GDM1 (cell line): ENCODE measurements at places on chromosomes 5 and 9.

- no peak for DNase-seq
Measured at GRCh38 chr9:97873425-97873824, 20.4 kb downstream of the FOXE1 start.

DNA sequence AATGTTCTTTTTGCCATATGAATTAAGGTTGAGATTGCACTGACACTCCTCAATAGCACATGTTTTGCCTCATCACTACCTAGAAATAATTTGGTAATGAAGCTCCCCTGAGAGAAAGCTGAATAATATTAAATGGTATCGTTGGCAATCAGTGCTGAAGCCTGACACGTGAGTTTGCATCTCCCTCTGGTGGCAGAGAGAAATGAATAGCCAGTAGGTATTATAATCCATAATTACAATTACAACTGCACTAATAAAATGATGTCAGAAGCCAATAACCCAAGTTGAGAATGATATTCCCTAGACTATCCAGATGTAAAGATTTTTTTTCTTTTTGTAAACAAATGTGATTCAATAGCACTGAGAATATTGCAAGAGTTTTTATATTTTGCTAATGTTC is 700.3 kb downstream of the PTPRD start:
- peak; percentile 29 for DNase-seq

GRCh38 chr9:17739736-17740135 is 160.9 kb downstream of the SH3GL2 start:
- DNase-seq = no peak

- no peak for DNase-seq
Measured at GRCh38 chr9:89277454-89277853, 33.5 kb upstream of the CKS2 start.

DNA sequence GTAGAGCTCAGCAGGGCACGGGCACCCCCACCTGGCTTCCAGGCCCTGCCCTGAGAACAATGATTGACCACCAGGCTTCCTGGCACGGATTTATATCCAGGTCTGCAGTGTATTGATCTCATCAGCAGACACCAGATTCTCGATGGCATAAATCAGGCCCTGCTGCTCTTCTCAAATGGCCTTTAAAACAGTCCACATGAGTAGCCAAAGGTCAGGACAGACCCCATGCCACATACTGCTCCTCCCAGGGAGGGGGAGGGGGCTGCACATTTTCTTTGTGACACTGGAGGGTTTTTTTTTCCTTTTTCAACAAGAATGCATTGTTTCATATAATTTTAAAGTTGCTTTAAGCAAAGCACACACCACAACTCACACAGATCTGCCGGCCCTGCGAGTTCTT is 85.4 kb downstream of the SEMA4D start:
- DNase-seq = no peak

- no peak for DNase-seq
Measured at GRCh38 chr9:5630081-5630507, 1.2 kb downstream of the RIC1 start.

- no peak for DNase-seq
Measured at GRCh38 chr5:103188436-103188835, 68.3 kb downstream of the PPIP5K2 start.

DNA sequence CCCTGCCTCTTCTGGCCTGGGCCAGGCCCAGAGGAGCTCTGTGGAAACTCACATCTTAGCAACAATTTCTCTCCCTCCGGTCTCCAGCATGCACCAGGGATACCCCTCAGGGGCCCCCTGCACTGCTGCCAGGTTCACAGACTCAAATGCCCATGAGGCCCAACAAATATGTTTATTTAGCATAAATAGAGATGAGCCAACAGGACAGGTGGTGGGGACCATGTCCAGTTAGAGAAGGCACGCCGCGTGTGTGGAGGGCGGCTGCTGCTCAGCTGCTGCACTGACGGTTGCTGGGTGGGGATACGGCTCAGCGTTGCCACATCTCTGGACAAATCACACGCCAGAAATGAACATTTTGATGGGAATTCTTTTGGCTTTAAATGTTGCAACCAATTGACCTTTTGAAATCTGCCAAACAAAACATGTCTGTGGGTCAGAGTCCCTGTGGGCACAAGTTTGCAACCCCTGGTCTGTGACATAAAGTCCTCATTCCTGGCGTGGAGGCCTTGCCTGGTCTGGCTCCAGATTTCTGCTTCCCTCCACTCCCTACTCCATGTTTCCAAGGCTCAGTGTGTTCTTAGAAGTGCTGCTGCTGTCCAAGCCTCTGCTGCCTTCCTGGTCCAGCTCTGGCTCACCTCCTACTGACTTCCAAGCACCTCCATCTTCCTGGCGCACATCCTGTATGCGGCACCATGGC is 88.9 kb downstream of the AMBP start:
- no peak for DNase-seq

GRCh38 chr9:133534346-133535291 is at the start of gene ADAMTSL2:
Gene ADAMTSL2 (plus strand): TSS chr9:133534704. CDS start chr9:133536713, 2,009 bp downstream.
- DNase-seq = no peak

GRCh38 chr5:83376461-83376860 is 95.1 kb upstream of the VCAN start:
- no peak for DNase-seq

DNA sequence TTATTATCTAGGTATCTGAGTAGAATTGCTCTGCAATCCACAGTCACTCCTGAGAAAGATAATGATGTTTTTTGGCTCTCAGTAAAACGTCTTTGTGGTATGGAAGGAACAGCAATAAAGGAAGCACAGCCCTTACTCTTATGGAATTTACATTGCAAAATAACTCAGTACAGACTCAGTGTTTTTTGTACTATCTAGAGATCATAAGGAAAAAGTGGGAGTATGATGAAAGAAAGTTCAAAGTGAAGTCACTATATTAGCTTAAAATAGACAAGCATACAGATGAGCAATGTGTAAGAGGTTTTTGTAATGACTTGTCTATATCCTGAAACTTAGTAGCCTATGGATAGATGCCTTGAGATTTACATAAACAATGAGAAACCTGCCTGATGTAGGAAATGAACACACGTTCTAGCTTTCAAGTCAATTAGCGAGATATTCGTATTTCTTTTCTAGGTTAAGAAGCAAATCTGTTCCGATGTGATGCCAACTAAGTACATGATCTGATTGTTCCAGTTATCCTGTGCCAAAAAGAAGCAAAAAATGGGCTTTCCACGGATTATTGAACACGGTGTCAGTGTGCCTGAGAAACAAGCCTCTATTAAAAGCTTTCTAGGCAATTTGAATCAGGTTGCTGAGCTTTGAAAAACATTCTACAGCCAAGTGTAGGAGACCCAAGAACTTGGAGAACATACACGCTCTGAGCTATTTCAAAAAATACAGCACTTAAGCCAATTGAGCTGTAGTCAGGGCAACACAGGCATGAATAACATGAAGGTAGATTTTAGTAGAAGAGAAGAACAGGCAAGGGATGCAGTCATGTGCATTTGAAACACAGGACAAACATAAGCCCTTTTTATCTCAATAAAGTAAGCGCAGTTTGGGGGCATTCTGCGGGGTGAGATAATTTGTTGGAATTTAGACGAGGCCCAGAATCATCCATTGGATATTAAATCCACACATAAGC is 86.3 kb upstream of the TAF11L2 start:
- no peak for DNase-seq

DNA sequence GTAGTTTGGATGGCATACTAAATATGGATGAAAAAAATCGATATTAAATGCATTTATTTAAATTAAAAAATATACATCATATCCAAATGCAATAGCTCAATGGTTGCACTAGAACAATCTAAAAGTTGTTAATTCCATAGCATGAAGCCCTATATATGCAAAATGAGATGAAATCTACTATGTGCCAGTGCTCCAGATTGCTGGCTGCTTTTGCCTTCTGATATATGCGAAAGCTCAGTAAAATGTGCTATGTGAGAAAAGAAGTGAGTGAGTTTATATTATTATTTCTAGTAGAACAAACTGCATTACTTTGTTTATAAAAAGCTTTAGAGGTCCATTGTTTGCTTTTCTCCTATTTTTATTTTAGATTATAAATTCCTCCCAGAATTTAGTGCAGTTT is 186.7 kb downstream of the MAT2B start:
- DNase-seq = no peak

DNA sequence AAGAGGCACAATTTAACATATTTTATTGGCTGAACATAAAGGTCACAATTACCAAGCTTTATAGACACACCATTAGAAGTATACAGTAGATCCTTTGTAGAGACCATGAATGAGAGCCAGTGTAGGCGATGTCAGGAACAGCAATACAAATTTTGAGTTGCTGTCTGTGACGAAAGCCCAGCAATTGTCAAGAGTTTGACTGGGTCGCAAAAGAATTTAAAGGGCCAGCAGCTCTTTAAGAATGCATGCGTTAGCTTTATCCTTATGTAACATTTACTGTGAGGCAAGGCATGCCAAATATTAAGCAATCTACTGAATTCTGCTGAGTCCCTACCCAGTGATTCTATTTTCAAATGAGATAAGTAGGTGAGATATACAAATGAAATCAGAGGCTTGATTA is 236.9 kb downstream of the ARRDC3 start:
- no peak for DNase-seq

DNA sequence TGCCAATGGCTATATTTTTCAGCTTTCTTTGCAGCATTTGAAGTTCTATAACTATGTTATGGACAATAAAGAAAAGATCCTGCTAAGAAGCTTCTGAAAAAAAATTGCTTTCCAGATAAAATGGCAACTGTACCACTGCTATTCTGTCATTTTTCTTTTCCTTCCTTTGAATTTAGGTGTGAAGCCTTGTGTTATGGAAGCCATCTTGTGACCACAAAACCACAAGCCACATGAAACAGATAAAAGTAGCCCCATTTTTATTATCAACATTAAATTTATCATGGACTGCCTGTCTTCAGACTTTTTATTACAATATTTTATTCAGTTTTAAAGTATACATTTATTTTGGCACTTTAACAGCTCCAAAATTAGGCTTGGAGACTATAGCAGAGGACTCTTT is 289.9 kb upstream of the ACTBL2 start:
- DNase-seq = no peak

DNA sequence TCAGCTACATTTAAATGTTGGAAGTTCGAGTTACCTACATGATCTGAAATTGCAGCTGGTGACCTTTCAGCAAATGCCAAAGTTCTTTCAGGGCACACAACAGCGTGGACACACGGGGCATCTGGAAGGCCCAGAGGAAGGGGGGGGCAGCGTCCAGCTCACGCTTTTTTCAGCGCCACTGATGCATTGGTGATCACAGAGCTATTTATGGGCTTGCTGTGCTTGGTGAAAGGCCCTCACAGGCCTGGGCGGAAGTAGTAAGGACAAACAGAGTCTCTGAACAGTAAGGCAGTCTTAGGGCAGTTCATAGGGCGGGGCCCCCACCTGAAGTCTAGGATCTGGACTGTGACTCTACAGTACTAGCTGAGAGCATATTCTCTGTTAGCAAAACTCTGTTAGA is 6.6 kb upstream of the FBP2 start:
- no peak for DNase-seq

DNA sequence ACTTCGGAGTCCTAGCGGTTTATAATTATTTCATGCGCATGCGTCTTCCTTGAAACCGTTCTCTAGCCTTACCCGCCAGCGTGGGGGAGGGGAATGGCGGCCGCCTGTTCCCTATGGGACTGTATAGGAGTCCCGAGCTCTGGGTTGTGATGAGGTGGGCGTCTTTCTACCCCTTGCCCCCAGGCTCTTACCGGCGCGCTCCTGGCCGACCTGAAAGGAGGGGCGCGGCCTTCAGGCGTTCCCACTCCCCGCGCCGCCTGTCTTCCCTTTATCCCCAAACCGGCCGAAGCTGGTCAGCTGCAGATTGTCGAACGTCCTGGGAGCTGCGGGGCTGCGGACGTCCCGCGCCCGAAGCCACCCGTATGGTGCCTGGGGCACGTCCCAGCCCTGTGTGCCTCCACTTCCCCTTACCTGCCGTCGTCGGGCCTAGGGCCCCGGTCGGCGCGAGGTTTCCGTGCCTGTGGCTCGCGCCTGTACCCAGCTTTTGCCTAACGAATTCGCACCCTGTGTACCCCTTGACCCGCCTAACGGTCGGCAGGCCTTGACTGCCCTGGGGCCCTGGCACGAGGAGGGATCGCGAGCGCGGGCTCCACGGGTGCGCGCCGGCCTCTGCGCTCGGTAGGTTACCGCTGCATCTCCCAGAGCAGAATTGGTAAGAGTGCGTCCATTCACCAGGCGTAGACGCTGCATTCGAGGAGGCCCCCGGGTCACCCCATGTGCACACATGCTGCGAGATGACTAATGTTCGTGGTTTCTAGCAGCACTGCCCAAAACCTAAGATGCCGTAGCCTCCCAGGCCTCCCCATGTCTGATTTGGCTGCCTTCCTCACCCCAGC is 653 bp upstream of the HNRNPH1 start:
- no peak for DNase-seq

- DNase-seq = no peak
Measured at GRCh38 chr5:181156758-181157157, 9.4 kb downstream of the OR2V2 start.

DNA sequence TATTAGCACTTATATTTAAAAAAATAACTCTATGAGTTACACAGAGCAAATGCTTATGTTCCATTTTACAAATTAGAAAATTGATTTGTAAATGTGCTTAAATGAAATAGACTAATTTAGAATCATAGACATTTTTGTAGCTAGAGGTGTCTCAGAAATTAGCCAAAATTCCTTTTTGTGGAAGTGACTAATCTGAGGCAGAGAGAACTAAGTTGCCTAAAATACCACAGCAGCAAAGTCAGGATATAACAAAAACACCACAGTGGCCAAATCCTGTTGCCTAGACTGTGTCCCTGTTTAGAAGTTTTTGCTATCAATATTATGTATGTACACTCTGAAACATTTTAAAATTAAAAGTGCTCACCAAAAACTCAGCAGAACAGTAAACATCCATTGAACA is 18.7 kb downstream of the ADAMTSL1 start:
- DNase-seq = no peak

- no peak for DNase-seq
Measured at GRCh38 chr5:36160617-36161016, 8.7 kb downstream of the SKP2 start.

GRCh38 chr9:99823681-99824377 is 2.1 kb downstream of the NR4A3 start:
- no peak for DNase-seq

- no peak for DNase-seq
Measured at GRCh38 chr5:2250365-2250950, 367.7 kb upstream of the IRX4 start.

DNA sequence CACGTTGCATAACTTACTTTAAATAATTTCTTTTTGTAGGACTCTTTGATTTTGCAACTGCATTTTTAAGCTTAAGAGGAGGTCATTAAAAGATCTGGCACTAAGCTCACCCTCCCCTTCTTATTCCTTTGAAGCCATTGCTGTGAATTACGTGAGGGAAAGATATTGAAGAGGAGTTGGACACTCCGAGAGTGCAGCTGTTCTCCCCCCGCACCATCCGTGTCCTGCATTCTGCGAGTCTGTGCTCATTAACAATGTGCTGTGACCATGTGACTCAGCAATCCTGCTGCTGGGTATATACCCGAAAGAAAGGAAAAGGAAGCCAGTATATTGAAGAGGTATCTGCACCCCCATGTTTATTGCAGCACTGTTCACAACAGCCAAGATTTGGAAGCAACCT is 40.0 kb downstream of the NXNL2 start:
- no peak for DNase-seq
